ENCODE measurements at places on chromosomes 1 and 21. TPM values are rescaled to one million over a fixed set of nuclear protein-coding genes. Genes with fewer than 3 reads are reported as not detected.

DNA sequence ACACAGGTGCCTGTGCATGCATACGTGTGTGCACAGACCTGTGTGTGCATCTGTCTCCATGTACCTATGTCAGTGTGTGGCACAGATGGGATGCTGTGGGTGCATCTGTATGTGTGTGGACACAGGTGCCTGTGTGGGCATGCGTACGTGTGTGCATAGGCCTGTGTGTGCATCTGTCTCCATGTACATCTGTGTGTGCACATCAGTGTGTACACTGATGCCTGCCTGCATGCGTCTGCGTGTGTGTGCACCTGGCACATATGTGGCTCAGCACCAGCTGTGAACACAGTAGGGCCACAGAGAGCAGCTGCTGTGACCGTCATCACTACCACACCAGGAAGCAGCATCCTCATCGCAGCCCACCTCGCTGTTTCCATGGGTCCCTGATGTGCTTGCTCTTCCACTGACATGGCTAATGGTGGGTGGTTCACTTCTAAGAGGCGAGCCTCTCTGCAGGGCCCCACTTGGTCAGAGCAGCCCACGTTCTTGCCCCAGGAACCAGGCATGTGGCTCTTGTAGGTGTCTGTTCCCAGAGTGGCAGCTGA is 9.6 kb upstream of the SPATC1L start:
- DNase-seq, result no peak

DNA sequence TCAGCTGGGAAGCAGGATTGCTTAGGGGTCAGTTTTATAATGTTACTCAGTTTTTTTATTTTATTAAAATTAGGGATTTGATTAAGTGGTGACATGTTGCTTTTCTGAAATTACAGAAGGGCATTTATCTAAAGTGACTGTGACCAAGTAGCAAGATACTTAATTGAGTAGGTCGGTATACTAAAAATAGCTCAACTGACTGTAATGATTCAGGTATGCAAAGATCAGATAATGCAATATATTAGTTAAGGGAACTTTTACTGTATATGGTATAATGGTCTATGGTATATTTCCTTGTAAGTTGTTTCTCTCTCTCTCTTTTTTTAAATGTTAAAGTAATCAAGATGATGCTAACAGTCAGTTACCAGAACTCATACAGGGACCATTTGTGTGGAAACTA is 26.2 kb downstream of the RLF start:
- DNase-seq, result no peak

DNA sequence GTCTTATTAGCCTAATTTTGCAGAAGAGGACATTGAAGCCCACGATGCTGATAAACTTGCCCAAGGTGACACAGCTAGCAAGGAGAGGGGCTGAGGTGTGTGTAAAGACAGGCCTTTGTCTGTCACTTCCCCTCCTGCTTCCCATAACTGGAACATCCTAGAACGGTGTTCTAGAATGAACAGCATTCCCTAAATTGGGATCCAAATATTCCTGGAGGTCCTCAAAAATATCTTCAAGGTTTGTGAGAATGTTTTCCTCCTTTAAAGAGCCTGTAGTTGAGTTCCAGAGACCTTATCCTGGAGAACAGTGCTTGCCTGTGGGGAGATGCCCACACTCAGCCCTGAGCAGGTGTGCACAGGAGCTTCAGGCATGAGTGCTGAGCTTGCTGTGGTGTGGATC is 41.5 kb upstream of the SAMD13 start:
- no peak for DNase-seq

GRCh38 chr1:78437941-78438340 is 52.8 kb upstream of the PTGFR start:
- DNase-seq, result no peak

The NBPF4 gene
- total RNA-seq, result not detected

The TNFRSF4 gene
- total RNA-seq, result 0.88 TPM

Measured in HT1080 (cell line).